ENCODE measurements at places on chromosomes 1 and 21.
A peak's percentile ranks its signal among the peaks of the same experiment; 100 is the strongest.

- DNase-seq = no peak
Observed at GRCh38 chr1:25848531-25848930, 10.7 kb downstream of the AUNIP start.

GRCh38 chr1:236175642-236176336 is 33.5 kb downstream of the GPR137B start:
- DNase-seq = no peak

GRCh38 chr1:214847071-214847810 is 235.3 kb upstream of the KCNK2 start:
- no peak for DNase-seq

GRCh38 chr1:172832006-172832725 is 173.3 kb downstream of the FASLG start:
- DNase-seq = no peak

DNA sequence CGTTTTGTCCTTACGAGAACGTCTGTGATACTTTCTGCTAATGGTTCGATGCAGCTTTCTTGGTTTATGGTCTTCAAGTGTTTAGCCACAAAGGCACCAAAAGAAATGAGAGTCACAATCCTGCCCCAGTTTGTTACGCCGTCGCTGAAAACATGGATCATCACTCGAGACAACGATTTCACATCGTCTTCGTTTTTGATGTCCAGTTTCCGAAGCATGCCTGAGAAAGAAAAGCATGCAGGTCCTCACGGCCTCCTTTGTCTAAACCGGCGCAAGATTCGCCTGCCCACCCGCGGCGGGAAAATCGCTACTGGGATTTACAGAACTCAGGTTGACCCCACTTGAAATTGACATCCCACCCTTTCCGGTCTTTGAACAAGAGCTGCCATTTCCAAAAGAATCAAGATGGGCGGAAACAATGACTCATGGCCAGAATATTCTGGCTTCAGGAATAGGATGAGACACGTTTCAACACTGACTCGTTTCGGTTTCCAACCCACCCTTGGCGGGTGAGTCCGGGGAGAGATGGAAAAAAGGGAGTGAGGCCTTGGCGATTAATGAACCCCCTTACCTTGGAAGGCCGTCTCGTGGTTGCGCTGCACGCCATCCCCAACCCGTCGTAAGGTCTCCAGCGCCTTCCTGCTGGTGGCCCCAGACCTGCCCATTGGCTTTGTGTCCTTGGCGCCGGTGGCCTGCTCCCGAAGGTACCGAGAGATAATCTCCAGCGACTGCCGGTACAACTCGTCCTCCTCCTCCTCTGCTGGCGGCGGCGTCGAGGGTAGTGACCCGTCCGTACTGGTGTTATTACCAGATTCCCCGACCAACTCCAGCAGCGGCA is 919 bp downstream of the MCL1 start:
- DNase-seq = no peak

GRCh38 chr1:36115200-36115669 is 9.8 kb downstream of the COL8A2 start:
- no peak for DNase-seq

DNA sequence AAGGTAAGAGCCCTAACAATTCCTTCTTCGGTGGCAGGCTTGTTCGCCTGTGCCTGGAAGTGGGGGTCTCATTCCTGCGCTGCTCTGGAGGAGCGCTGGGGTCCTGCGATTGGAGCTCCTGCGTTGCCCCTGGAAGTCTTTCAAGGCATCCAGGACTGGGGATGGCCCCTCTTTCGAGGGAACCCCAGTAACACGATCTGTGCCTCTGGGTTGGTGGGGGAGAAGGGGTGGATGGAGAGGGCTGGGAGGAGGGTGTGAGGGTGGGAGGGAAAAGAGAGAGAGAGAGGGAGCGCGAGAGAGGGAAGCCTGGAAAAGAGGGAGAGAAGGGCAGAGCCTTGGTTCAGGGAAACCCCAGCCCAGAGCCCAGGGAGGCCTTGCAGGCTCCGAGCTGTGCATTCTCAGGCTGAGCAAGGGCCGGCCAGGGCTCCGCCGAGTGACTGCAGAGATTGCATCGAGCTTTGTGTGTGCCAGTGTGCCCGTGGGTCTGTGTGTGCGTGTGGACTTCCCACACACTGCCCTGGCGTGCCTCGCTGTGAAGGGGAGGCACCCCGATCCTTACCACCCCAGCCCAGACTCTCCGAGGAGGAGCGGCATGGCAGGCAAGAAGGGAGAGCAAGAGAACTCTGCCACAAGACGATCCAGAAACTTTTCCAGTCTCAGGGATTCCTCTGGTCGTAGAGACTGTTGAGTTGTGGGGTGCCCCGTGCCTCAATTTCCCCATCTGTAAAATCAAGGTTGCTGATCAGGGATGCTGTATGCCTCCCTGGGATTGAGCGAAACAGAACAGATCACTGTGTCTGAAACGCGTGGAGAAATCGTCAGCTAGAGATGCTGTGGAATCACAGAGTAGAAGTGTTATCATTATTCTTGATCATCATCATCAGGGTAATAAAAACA is 619 bp downstream of the BCL9 start:
- DNase-seq = no peak

DNA sequence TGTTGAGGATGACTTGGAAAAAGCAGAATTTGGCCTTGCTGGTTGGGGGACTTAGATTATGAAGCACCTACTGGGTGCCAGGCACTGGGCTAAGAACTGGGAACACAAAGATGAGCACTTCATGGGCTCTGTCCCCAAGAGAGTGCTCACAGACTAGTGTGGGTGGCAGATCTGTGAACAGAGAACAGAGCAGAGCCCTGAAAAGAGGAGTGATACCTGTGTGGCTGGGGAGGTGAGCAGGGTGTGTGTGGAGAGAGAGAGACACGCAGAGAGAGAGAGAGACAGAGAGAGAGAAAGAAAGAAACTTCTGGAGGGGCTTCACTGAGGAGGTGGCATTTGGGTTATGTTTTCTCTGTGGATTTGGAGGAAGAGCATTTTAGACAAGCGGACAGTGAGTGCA is 61.1 kb upstream of the PPP2R5A start:
- DNase-seq = no peak

- DNase-seq = no peak
Observed at GRCh38 chr1:188295157-188295556, 1466.4 kb downstream of the PLA2G4A start.

DNA sequence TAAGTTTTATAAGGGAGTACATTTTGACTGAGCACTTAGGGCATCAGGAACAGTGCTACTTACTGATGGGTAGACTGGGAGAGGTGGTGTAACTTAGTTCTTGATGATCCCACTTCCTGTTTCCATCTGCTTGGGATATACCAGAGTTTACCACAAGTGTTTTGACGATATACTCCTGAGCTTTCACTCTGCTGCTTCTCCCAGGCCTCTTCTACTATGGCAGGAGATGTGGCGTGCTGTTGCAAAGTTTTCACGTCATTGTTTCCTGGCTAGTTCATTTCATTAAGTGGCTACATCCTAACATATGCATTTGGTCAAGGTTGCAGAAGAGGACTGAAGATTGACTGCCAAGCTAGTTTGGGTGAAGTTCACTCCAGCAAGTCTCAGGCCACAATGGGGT is 41.3 kb upstream of the LAMC2 start:
- no peak for DNase-seq

DNA sequence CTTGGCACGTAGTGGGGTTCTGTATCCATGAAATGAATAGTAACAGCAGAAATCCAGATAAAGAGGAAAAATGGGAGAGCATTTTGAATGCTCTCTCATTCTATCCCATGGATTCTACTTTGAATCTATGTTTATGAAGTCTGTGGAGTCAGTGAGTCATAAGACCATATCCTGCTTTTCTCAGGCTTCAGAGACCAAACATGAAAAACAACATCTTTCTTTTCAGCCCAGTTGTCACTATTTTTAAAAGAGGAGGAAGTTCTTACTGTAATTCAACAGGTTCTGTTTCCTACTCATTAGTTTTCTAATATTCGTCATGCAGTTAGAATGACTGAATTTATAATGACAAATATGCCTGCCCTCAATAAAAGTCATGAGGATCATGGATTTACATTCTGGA is 39.4 kb upstream of the CD55 start:
- DNase-seq = no peak

DNA sequence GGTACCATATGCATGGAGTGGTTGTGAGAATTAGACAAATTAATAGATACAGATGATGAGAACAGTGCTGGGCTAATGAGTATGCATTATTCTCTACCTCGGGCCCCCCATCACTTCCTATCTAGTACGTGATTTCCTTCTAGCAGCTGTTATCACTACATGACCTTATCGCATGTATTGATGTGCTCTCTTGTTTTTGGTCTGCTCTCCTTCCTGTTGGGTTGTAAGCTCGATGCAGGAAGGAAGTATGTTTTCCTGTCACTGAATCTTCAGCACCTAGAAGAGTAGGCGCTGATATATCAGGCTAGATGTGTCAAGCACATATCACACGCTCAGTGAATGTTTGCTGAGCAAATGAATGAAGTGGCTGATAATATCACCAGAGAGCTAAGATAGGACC is 43.9 kb upstream of the IFNAR2 start:
- DNase-seq = no peak

GRCh38 chr1:182279724-182280503 is 111.7 kb downstream of the GLUL start:
- DNase-seq = no peak

DNA sequence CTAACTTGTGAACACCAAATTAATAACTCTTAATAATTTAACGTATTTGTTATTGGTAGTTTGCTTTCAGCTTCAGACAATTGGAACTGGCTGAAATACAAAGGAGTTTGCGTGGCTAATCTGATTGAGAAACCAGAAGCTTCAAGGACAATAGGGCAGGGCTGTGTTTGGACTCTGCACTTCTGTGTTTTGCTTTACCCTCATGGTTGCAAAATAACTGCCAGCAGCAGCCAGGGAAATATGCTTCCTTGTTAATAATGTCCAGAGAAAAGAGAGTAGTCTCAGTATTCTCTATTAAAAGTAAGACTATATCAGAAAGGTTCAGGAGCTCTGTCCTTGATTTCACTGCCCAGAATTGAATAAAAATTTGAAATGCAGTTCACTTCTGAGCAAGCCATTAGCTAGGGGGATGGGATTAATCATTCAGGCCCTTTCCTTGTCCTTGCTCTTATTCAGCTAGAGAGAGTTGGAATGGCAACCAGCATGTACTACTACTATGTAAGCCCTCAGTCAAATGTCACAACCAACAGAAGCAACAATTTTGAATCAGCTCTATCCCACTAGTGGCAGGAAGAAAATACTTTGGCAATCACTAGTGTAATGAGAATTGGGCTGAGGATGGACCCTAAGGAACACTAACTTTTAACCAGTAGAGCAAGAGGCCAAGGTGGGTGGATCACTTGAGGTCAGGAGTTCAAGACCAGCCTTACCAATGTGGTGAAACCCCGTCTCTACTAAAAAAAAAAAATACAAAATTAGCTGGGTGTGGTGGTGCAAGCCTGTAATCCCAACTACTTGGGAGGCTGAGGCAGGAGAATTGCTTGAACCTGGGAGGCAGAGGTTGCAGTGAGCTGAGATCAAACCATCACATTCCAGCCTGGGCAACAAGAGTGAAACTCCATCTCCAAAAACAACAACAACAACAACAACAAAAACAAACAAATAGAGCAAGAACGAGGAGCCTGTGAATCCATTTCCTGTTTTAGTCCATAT is 76.8 kb downstream of the POU2F1 start:
- DNase-seq = no peak

- DNase-seq = no peak
Observed at GRCh38 chr1:210728437-210729149, 399.9 kb downstream of the HHAT start.

GRCh38 chr1:41525891-41526587 is 41.6 kb upstream of the EDN2 start:
- no peak for DNase-seq

DNA sequence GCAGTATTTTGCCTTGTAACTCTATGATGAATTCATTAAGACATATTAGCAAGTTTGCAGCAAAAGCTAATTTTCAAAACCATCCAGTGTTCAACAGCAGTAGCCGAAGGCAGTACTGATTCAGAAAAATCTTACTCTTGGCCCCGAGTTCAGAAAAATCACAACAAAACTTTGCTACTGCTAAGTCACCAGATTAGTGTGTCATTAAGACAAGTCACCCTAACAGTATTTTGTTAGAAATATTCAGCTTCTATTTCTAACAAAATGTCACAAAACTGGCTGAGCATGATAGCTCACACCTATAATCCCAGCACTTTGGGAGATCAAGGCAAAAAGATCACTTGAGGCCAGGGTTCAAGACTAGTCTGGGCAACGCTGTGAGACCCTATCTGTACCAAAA is 8.2 kb downstream of the GTF2B start:
- DNase-seq = no peak

DNA sequence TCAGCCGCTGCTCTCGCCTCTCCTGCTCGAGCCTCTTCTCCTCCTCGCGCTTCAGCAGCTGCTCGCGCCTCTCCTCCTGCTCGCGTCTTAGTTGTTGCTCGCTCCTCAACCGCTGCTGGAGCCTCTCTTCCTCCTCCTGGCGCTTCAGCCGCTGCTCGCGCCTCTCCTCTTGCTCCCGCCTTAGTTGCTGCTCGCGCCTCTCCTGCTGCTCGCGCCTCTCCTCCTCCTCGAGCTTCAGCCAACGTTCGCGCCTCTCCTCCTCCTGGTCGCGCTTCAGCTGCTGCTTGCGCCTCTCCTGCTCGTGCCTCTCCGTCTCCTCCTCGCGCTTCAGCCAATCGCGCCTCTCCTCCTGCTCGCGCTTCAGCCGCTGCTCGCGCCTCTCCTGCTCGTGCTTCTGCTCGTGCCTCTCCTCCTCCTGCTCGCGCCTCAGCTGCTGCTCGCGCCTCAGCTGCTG is 3.7 kb downstream of the TCHH start:
- DNase-seq = peak; percentile 15

DNA sequence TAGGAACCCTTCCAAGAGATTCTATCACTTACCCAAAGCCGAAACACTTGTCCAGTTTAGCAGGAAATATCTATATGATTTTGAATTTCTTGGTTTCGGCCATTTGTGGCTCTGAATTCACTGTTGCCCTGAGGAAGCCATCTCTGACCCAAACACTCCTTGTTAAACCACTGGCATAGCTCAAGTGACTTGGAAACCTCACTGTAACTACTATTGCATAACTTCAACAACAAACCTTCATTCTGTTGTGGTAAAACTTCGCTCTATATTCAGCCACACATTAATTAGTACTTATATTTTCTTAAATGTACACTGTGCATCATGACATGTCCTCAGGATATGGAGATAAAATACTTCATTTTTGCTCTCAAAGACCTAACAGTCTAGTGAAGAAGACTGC is 63.2 kb downstream of the ST6GALNAC3 start:
- DNase-seq = no peak

- DNase-seq = no peak
Observed at GRCh38 chr1:33022650-33023200, 14.0 kb downstream of the AK2 start.

GRCh38 chr1:227766015-227766634 is 30.9 kb downstream of the SNAP47 start:
- DNase-seq = peak; percentile 52

GRCh38 chr1:246966502-246966901 is 34.8 kb upstream of the AHCTF1 start:
- no peak for DNase-seq

- DNase-seq = no peak
Observed at GRCh38 chr1:27435566-27436203, 43.3 kb downstream of the GPR3 start.

GRCh38 chr1:232813097-232813496 is 7.9 kb downstream of the MAP10 start:
- no peak for DNase-seq

All from stimulated activated CD4-positive, alpha-beta T cell treated with anti-CD3 and anti-CD28 coated beads, Interleukin-12 subunit alpha, Interleukin-12 subunit beta, amount 100 ng/mL, for 48 hours (primary cell).